ENCODE measurements at places on chromosomes 7 and 10. TPM values are rescaled to one million over a fixed set of nuclear protein-coding genes. Genes with fewer than 3 reads are reported as not detected.

GRCh38 chr7:226281-226895, 34.0 kb downstream of the FAM20C start:
- no peaks in the 10 kb centered on the region for H3K4me1 ChIP-seq
- no peaks in the 10 kb centered on the region for H3K27me3 ChIP-seq
- no peak overlapping the region for H3K4me3 ChIP-seq
- no peaks in the 10 kb centered on the region for H3K36me3 ChIP-seq

DNA sequence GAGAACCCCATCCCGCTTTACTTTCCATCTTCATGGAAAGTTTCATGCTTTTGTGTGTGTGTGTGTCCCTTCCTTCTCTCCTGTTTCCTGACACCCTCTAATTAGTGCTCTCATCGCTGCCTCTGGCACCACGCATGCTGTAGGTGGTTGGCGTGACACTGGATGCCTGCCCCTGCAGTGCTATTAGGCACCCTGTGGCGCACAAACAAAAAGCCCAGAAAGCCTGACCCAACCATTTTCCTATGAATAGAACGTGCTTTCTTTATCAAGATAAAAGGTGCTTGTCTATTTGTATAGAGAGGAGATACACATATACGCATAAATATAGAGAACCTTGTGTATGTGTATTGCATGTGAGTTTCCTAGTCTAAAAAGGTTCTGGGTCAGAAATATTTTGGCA, 120.8 kb upstream of the CDCA7L start:
- no peak overlapping the region for H3K27ac ChIP-seq

DNA sequence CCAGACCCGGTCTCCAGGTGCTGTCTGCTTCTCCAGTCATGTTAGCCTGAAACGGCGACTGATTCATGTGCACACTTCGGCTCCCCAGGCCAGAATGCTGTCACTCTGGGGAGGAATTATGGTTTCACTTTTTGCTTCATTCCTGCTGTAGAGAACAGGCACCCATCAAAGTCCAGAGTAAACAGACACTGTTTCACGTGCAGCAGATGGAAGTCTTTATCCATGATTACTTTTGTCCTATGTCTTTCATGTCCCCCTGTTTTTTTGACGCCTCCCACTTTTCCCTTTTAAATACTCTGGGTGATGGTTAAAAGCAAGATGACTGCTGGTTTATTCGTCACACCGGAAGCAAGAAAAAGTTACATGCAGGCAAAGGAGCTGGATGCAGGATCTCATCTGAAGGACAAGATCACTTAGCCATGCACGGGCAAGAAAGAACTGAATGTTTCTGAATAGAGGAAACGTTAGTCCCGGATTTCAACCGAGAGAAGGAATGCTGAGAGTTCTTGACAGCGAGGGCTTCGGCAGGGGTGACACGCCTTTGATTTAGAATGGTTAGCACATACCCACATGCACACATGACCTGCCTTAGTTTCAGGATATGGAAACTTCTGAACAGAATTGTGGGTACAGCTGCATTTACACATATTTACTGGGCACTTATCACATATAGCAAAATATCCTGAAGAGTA, 250.0 kb upstream of the KLF6 start:
- H3K27me3 ChIP-seq = no peaks in the 10 kb centered on the region
- H3K4me1 ChIP-seq = no peaks in the 10 kb centered on the region
- no peak for DNase-seq

DNA sequence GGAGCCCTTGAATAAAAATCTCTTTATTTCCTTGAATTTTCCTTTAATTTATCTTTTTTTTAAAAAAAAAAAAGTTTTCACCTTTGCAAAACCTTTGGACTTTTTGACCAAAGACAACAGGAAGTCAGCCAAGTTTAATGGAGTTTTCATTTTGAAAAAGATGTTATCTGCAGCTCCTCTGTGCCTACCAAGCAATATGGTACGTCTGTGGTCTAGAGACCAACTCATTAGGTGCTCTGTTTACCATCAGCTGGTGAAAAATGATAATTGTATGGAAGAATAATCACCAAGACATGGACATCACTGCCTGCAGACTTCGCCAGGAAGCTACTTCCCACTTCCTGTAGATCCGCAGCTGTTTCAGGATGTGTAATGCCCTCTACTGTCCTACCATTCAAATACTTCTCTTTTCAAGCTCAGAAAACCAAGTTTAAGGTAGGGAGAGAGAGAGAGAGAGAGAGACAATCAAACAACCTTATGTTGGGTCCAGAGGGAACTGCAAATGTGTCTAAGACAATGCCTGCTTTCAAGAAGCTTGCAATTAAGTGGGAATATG, 18.7 kb downstream of the PLXNA4 start:
- no peak for DNase-seq
- H3K27ac ChIP-seq = no peak overlapping the region
- H3K27me3 ChIP-seq = no peaks in the 10 kb centered on the region
- no peaks in the 10 kb centered on the region for H3K4me1 ChIP-seq

DNA sequence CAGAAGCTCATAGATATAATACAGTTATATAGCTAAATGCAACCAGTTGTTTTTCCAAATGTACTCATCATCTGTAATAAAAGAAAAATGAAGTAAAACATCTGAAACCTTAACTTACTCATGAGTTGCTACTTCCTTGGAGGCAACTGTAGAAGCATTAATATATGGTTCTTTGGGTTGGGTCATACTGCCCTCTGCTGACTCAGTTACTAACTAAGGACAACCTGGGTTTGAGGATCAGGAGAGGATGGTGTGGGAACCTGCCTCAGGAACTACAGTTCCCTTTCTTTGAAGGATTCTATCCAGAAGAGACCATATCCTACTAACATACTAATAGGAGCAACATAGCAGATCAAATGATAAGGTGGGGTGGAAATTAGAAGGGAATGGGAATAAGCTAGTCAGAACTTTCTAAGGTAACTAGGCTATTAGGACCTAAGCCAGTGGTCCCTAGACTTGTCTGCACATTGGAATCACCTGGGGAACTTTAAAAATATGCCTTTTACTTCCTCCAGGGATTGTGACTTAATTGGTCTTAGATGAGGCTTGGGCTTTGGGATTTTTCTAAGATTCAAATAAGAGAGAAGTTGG, 20.7 kb downstream of the COX15 start:
- DNase-seq = no peak
- H3K4me3 ChIP-seq = no peak overlapping the region

DNA sequence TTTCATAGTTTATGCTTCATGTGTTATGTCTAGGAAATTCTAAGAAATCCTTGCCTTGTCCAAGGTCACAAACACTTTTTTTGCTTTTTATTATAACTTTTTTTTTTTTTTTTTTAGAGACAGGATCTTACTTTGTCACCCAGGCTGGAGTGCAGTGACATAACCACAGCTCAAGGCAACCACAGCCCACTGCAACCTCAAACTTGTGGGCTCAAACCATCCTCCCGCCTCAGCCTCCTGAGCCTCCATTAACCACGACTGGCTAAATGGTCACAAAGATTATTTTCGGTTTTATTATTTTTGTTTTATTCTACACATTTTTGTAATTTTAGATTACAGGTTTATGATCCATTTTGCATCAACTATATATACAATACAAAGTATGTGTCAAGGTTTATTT, 7.1 kb upstream of the FAM204A start:
- H3K36me3 ChIP-seq = no peaks in the 10 kb centered on the region
- no peaks in the 10 kb centered on the region for H3K27me3 ChIP-seq
- no peak overlapping the region for H3K27ac ChIP-seq
- H3K4me1 ChIP-seq = no peaks in the 10 kb centered on the region
- DNase-seq = no peak

- H3K4me1 ChIP-seq = no peaks in the 10 kb centered on the region
- H3K27ac ChIP-seq = no peak overlapping the region
- no peaks in the 10 kb centered on the region for H3K36me3 ChIP-seq
- H3K27me3 ChIP-seq = no peaks in the 10 kb centered on the region
- no peak overlapping the region for H3K4me3 ChIP-seq
Observed at GRCh38 chr7:78039790-78040776, 241.5 kb downstream of the PHTF2 start.

- no peak for DNase-seq
- H3K4me1 ChIP-seq = no peaks in the 10 kb centered on the region
- H3K36me3 ChIP-seq = no peaks in the 10 kb centered on the region
- H3K4me3 ChIP-seq = no peak overlapping the region
Observed at GRCh38 chr10:11673346-11674280, 62.2 kb upstream of the USP6NL start.

DNA sequence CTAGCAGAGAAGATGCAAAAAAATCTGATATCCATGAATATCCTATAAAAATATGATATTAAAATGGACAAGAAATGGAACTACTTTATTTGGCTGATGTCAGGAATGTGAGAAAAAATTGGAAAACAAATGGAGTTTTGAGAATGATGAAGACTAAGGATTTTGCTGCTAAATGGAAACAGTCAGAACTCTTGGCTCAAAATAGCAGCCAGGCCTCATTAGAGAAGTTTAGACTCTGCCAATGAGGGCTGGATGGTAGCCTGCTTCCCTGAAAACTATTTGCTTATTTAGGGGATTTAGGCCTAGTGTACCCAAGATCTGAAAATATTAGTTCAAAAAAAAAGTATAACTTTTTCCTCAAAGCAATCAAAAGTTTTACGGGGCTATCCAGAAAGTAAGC, 458.5 kb downstream of the TFEC start:
- H3K27ac ChIP-seq = no peak overlapping the region
- no peaks in the 10 kb centered on the region for H3K4me1 ChIP-seq
- no peaks in the 10 kb centered on the region for H3K27me3 ChIP-seq
- no peak for DNase-seq
- no peak overlapping the region for H3K4me3 ChIP-seq

- H3K4me1 ChIP-seq = no peaks in the 10 kb centered on the region
- H3K4me3 ChIP-seq = no peak overlapping the region
- no peak for DNase-seq
- H3K27ac ChIP-seq = no peak overlapping the region
- no peaks in the 10 kb centered on the region for H3K27me3 ChIP-seq
Observed at GRCh38 chr7:149616898-149617297, 119.3 kb upstream of the ZNF746 start.

DNA sequence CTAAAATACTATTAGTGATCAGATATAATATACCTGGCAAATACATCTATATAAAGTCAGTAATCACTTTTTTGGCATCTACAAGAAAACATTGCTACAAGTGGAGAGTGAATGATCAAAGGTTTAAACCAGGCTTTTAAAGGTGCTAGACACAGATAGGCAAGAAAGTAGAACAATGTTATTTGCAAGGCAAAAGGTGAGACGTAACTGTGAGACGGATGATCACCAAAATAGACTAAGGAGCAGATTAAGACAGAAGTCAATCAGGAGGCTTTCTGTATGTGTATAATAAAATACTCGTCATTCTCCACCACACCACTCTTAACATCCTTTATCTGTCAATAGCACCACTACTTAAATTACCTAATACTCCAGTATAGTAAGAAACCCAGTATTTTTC, 8.3 kb downstream of the ANXA7 start:
- no peaks in the 10 kb centered on the region for H3K27me3 ChIP-seq
- DNase-seq = no peak
- H3K27ac ChIP-seq = no peak overlapping the region
- H3K4me1 ChIP-seq = no peaks in the 10 kb centered on the region

The GPC2 gene
- 6.7 TPM for total RNA-seq

The SPDYE18 gene
- 16.5 TPM for total RNA-seq

The OPALIN gene
- total RNA-seq = not detected

The FAM180A gene
- total RNA-seq = not detected

The POLR2J3 gene
- total RNA-seq = 58.9 TPM

The KIAA1217 gene
- total RNA-seq = 108 TPM

The TMEM130 gene
- total RNA-seq = not detected
